Activated T-helper 1 cell treated with anti-CD3 and anti-CD28 coated beads, Interleukin-12 subunit alpha, Interleukin-12 subunit beta, Interleukin-2, Interleukin-4 antibody, amounts not matched to agents 30 ng/mL and 10 ng/mL and 1 ng/mL, durations not matched to agents 14 hours and 24 hours and 36 hours (primary cell): ENCODE measurements at places on chromosomes 5 and 9.

- H3K4me3 ChIP-seq, result no peak overlapping the region
- peaks cover 15% of the 10 kb centered on the region for H3K4me1 ChIP-seq
- H3K27ac ChIP-seq, result no peak overlapping the region
- DNase-seq, result no peak
- H3K36me3 ChIP-seq, result no peaks in the 10 kb centered on the region
These were observed 2.4 kb upstream of the PPP2R2B start for GRCh38 chr5:146880966-146881365.

GRCh38 chr9:113888336-113888735, 12.2 kb downstream of the ZNF618 start:
- no peak for DNase-seq
- H3K27me3 ChIP-seq, result peaks cover 4% of the 10 kb centered on the region
- H3K4me1 ChIP-seq, result peaks cover 22% of the 10 kb centered on the region
- H3K27ac ChIP-seq, result no peak overlapping the region

DNA sequence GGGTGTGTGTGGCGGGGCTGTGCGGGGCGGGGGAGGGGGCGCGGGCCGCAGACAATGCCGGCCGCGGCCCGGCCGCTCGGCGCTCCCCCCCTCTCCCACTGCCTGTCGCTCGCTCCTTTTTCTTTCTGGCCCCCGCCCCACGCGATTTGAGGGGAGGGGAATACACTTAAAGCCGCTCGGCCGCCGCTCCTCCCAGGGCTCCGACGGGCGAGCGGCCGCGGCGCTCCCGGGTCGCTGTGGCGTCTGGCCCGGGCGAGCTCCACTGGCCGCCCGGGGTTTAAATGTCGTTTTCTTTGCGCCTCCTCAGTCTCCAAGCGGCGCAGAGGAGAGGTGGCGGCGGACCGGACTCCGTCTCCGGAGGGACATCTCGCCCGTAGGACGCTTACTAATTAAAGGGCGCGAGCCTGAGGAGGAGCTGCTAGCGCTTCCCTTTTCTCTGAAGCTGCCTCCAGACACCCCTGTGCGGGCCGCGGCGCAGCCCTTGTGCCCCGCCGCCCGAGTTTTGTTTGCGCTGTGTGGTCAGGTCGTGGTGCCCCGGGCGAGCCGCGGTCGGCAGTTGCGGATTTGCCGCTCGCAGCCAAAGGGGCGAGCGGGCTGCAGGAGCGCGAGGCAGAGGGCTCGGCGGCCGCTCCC, 1.4 kb downstream of the ZSWIM6 start:
- peaks cover 39% of the 10 kb centered on the region for H3K4me1 ChIP-seq
- peak overlapping the region; percentile 88 for H3K4me3 ChIP-seq
- H3K36me3 ChIP-seq, result peaks cover 17% of the 10 kb centered on the region
- peaks cover 38% of the 10 kb centered on the region for H3K27me3 ChIP-seq

DNA sequence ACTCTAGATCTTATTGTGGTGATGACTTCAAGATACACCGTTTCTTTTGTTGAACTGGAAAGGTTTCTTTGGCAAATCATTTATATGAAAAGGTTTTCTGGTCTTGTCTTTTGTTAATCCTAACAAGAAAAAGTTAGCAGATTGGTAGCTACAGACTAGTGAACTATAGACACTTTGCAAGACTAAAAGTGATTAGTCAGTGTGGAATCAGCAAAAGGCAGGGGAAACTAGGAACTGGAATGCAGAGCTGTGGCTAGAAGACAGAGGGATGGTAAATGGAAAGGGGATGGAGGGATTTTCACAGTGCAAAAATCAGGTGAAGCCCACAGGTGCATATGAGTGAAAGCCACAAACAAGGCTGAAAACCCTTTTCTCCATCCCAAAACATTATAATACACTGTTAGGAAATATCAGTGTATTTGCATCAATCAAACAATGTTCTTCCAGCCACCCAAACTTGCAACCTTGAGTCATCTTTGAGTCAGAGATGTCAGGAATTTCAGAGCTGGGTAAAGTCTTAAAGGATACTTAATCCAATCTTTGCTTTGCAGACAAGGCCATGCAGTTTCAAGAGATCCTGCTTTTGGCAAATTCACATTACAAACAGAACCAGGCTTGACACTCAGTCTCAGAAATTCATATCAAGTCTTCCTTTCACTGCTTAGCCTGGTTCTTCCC, 52.7 kb downstream of the PLK2 start:
- no peaks in the 10 kb centered on the region for H3K36me3 ChIP-seq
- no peak for DNase-seq
- no peaks in the 10 kb centered on the region for H3K4me1 ChIP-seq
- H3K27ac ChIP-seq, result no peak overlapping the region
- H3K27me3 ChIP-seq, result peaks cover 2% of the 10 kb centered on the region

GRCh38 chr5:115774684-115775083, 41.8 kb downstream of the CDO1 start:
- no peaks in the 10 kb centered on the region for H3K36me3 ChIP-seq
- H3K27ac ChIP-seq, result no peak overlapping the region
- H3K27me3 ChIP-seq, result peaks cover 14% of the 10 kb centered on the region
- DNase-seq, result no peak
- H3K4me3 ChIP-seq, result no peak overlapping the region
- H3K4me1 ChIP-seq, result no peaks in the 10 kb centered on the region

GRCh38 chr5:112445626-112446350, 26.7 kb upstream of the EPB41L4A start:
- H3K4me1 ChIP-seq, result no peaks in the 10 kb centered on the region
- no peaks in the 10 kb centered on the region for H3K36me3 ChIP-seq
- no peak overlapping the region for H3K4me3 ChIP-seq
- H3K27me3 ChIP-seq, result no peaks in the 10 kb centered on the region
- DNase-seq, result no peak
- no peak overlapping the region for H3K27ac ChIP-seq

GRCh38 chr5:158877706-158878105, 222.0 kb downstream of the EBF1 start:
- no peak for DNase-seq
- H3K4me1 ChIP-seq, result peaks cover 56% of the 10 kb centered on the region
- H3K27me3 ChIP-seq, result no peaks in the 10 kb centered on the region
- peaks cover 2% of the 10 kb centered on the region for H3K36me3 ChIP-seq
- no peak overlapping the region for H3K27ac ChIP-seq

- no peak overlapping the region for H3K27ac ChIP-seq
- no peak for DNase-seq
- no peak overlapping the region for H3K4me3 ChIP-seq
- H3K4me1 ChIP-seq, result no peaks in the 10 kb centered on the region
These were observed 388.8 kb downstream of the CDK5RAP2 start for GRCh38 chr9:120191141-120191540.

DNA sequence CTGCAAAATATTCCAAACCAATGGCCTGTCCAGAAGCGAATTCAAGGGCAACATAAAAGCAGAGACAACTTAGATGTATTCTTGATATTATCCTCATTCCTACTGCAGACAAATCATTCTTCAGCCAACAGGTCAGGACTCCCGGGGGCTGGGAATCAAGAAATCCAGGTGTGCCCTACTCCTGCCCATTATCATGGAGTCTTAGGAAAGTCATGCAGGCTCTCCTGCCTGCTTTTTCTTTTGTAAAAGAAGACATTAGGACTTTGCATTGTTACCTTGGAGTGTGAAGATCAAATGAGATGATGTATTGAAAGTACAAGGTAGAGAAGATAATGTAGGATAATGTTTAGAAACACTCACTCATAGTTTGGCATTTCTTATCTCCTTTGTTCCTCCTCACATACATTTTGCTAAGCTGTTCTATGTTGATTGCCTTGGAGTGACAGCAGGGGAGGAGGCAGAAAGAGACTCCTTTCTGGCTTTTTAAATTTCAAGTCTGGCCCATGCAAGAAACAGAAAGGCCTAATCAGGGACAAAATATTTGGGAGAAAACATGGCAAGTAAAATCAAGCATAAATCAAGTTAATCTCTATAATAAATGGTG, 113.8 kb downstream of the SV2C start:
- DNase-seq, result no peak
- no peaks in the 10 kb centered on the region for H3K36me3 ChIP-seq
- no peak overlapping the region for H3K4me3 ChIP-seq
- H3K4me1 ChIP-seq, result no peaks in the 10 kb centered on the region
- H3K27me3 ChIP-seq, result peaks cover 17% of the 10 kb centered on the region
- H3K27ac ChIP-seq, result no peak overlapping the region
